Common myeloid progenitor, CD34-positive (primary cell): ENCODE measurements at places on chromosomes 12 and 14.

DNA sequence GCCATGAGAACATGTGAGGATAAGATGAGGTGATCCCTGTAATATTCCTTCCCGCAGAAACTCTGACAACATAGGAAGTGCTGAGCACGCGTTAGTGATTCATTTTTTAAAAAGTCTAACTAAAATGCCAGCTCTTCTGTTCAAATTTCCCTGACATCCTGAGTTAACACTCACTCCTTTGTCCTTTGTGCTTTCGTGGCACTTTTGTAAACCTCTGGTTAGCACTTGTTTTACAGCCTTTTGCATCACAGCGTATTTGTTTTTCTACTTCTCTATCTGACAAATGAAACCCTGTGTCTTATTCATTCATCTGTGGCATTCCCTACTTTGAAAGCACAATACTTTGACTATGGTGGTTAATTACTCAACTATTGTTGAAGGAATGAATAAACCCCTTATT lies 313.6 kb downstream of the NUAK1 start:
- H3K4me3 ChIP-seq = no peak overlapping the region
- H3K4me1 ChIP-seq = no peaks in the 10 kb centered on the region
- H3K27me3 ChIP-seq = no peaks in the 10 kb centered on the region
- H3K27ac ChIP-seq = no peak overlapping the region
- H3K36me3 ChIP-seq = no peaks in the 10 kb centered on the region

DNA sequence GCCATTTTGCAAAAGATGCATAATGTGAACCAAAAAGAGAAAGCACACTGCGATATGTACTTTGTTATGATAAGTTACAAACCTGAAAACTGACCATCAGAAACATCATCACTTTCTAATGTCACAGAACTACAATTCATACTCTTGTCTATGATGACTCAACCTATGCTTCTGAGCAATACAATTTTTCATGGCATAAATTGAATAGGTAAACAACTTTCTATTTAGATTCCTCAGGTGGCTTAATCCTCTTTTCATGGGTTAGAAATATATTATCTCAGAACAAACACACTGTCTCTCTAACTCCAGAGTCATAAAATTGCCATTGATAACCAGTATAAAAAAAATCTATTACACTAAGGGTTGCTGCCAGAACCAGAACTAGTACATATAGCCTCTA lies 1715.0 kb upstream of the FLRT2 start:
- no peaks in the 10 kb centered on the region for H3K4me1 ChIP-seq
- no peak overlapping the region for H3K27ac ChIP-seq
- H3K4me3 ChIP-seq = no peak overlapping the region
- DNase-seq = no peak

- H3K4me1 ChIP-seq = no peaks in the 10 kb centered on the region
- no peak overlapping the region for H3K27ac ChIP-seq
- no peak overlapping the region for H3K4me3 ChIP-seq
- no peak for DNase-seq
- H3K27me3 ChIP-seq = no peaks in the 10 kb centered on the region
- H3K36me3 ChIP-seq = peaks cover 36% of the 10 kb centered on the region
Observed at GRCh38 chr12:124327362-124328043, 32.6 kb downstream of the RFLNA start.

- H3K4me1 ChIP-seq = peaks cover 12% of the 10 kb centered on the region
- H3K36me3 ChIP-seq = peaks cover 3% of the 10 kb centered on the region
- H3K27ac ChIP-seq = no peak overlapping the region
Observed at GRCh38 chr14:89447182-89447944, 30.3 kb upstream of the FOXN3 start.

GRCh38 chr14:23942587-23942986 lies 11.0 kb upstream of the DHRS4 start:
- H3K27me3 ChIP-seq = no peaks in the 10 kb centered on the region
- H3K27ac ChIP-seq = no peak overlapping the region
- no peak for DNase-seq
- no peak overlapping the region for H3K4me3 ChIP-seq
- no peaks in the 10 kb centered on the region for H3K4me1 ChIP-seq

DNA sequence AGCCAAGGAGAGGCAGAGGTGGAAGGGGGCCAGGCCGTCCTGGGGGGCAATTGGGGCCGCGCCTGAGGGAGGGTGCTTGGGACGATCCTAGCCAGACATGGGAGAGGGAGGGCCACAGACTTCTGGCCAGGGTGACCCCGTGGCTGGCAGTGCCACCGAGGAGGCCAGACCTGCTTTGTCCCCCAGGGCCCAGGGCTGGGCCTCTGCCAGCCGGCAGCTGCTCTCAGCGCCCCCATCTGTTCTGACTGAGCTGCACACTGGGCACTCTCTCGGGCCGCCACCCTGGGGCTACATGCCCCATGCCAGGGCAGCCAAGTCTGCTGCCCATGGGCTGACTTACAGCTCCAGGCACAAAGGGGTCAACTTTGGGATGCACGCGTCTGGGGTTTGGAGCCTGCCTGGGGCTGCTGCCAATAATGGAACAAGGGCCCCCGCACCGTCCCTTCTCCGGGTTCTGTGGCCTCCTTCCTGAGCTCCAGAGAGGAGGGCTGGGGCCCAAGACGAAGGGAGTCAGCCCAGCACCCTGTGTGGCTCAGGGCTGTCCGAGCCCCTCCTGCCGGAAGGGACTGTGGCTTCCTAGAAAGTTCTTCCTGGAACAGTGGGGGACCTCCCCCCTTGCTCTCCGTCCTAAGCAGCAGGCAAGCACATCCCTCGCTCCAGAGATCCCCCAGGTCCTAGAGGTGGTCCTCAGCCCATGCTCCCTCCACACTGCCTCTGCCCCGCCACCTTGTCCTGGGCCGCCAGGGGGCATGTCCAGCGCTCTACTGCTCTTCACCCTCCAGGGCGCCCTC lies 1.1 kb downstream of the ADSS1 start:
- H3K27me3 ChIP-seq = no peaks in the 10 kb centered on the region
- H3K4me1 ChIP-seq = peaks cover 12% of the 10 kb centered on the region
- no peaks in the 10 kb centered on the region for H3K36me3 ChIP-seq
- H3K4me3 ChIP-seq = no peak overlapping the region

- peak; percentile 9 for DNase-seq
- H3K36me3 ChIP-seq = peaks cover 3% of the 10 kb centered on the region
- H3K4me1 ChIP-seq = no peaks in the 10 kb centered on the region
- no peaks in the 10 kb centered on the region for H3K27me3 ChIP-seq
Observed at GRCh38 chr12:49422114-49422513, 54.9 kb downstream of the SPATS2 start.

DNA sequence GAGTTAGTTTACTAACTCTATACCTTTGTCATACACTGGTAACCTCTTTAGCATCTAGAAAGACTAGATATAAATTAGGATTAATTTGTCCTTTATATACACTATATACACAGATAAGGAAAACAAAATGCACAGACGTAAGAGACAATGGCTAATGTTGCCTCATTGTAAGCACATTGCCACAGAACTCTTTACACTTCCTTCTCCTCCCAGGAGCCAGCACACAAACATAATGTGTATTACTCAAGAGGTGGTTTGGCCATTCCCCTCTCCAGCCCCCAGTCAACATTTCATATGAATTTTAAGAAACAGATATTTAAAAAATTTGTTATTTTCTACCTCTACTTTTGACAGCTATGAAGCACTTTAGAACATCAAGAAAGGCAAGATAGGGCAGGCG lies 131.4 kb upstream of the OR4E1 start:
- H3K27ac ChIP-seq = no peak overlapping the region
- DNase-seq = peak; percentile 7
- no peak overlapping the region for H3K4me3 ChIP-seq
- H3K4me1 ChIP-seq = no peaks in the 10 kb centered on the region
- H3K36me3 ChIP-seq = no peaks in the 10 kb centered on the region
- H3K27me3 ChIP-seq = no peaks in the 10 kb centered on the region

DNA sequence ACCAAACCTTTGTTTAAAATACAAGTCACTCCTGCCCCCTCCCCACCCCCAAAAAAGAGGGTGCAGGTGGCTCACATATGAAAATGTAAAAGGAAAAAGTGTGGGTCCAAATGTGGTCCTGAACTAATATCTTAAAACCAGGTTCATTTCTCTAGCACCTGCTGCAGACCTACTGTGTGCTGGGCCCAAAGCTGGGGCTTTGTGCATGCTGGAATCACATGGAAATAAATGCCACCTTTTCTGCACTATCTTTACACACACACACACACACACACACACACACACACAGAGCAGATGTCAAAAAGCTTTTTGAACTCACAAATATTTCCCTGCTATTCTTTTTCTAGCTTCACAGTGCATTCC lies 3.2 kb upstream of the BCL11B start:
- H3K4me3 ChIP-seq = no peak overlapping the region
- H3K36me3 ChIP-seq = no peaks in the 10 kb centered on the region
- H3K4me1 ChIP-seq = peaks cover 3% of the 10 kb centered on the region
- no peak for DNase-seq

DNA sequence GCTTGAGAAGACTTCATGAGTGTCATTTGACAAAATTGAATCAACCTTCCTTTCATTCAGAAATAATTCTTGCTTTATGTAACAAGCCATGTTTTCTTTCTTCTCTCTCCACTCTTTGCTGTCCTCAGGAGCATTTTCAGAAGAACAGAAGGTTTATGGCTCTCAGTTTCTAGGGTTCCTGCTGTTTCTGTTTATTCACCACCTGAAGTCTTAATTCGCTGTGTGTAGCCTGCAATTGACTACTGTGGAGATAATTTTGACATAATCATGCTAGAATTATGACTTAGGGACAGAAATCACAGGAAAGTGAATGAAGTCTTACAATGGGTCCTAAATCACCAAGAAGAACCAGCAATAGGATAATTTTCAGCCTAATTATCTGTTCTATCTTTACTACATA lies 7.2 kb upstream of the PLEKHG7 start:
- H3K27me3 ChIP-seq = no peaks in the 10 kb centered on the region
- no peaks in the 10 kb centered on the region for H3K36me3 ChIP-seq
- no peak overlapping the region for H3K4me3 ChIP-seq
- H3K4me1 ChIP-seq = no peaks in the 10 kb centered on the region
- no peak overlapping the region for H3K27ac ChIP-seq

- no peak overlapping the region for H3K4me3 ChIP-seq
- DNase-seq = no peak
- H3K4me1 ChIP-seq = no peaks in the 10 kb centered on the region
- H3K36me3 ChIP-seq = no peaks in the 10 kb centered on the region
- H3K27ac ChIP-seq = no peak overlapping the region
Observed at GRCh38 chr12:38156497-38157245, 159.9 kb upstream of the ALG10B start.

DNA sequence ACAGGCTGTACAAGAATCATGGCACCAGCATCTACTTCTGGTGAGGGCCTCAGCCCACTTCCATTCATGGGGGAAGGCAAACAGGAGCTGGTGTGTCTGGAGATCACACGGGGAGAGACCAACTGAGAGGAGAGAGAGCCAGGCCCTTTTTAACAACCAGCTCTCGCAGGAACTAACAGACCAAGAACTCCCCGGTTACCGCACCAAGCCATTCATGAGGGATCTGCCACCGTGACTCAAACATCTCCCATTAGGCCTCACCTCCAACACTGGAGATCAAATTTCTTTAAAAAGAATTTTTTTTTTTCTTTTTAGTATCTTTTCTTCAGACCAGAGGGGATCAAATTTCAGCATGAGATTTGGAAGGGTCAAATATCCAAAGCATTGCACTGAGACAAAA lies 16.7 kb upstream of the AQP2 start:
- H3K36me3 ChIP-seq = no peaks in the 10 kb centered on the region
- no peaks in the 10 kb centered on the region for H3K4me1 ChIP-seq

DNA sequence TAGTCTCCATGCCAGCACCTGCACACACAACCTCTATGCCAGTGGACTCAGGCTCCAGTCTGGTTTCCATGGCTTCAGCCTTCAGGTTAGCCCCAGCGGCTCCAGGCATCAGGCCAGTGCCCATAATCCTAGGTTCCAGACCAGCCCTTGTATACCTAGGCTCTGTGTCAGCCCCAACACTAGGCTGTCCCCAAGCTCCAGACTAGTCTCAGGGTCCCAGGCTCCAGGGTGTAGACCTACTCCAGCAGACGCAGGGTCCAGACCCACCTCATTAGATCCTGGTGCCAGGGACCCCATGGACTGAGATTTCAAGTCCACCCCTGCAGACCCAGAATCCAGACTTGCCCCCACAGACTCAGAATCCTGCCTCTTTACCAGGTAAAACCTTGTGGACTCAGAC lies 275.9 kb downstream of the SLC16A7 start:
- no peaks in the 10 kb centered on the region for H3K4me1 ChIP-seq
- no peaks in the 10 kb centered on the region for H3K36me3 ChIP-seq
- no peak for DNase-seq
- no peaks in the 10 kb centered on the region for H3K27me3 ChIP-seq
- H3K27ac ChIP-seq = no peak overlapping the region

GRCh38 chr14:104341532-104342434 lies 203.4 kb downstream of the KIF26A start:
- DNase-seq = peak; percentile 66
- no peak overlapping the region for H3K4me3 ChIP-seq
- H3K4me1 ChIP-seq = no peaks in the 10 kb centered on the region

DNA sequence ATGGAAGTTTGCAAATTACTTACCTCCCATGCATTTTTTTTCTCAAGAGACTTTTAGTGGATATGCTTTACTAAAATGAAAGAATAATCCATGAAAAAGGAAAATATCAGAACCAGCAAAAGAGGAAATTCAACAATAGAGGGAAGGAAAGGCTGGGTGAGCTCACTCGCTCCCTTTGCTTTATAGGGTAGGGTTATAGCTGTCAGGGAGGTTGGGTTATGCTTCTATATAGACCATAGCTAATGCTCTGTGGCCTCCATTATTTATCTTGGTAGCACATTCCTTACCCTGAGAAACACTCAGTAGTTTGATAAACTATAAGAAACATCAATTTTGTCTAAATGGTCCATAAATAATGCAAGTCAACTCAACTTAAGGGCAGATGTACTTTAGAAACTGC lies 215.9 kb upstream of the FAR2 start:
- no peak overlapping the region for H3K4me3 ChIP-seq
- H3K27ac ChIP-seq = no peak overlapping the region
- no peak for DNase-seq
- H3K4me1 ChIP-seq = peaks cover 3% of the 10 kb centered on the region

- H3K4me3 ChIP-seq = no peak overlapping the region
- DNase-seq = no peak
- H3K27ac ChIP-seq = no peak overlapping the region
- H3K27me3 ChIP-seq = no peaks in the 10 kb centered on the region
- H3K4me1 ChIP-seq = no peaks in the 10 kb centered on the region
- no peaks in the 10 kb centered on the region for H3K36me3 ChIP-seq
Observed at GRCh38 chr12:99722690-99723486, 75.3 kb downstream of the GARIN6 start.

- H3K27ac ChIP-seq = no peak overlapping the region
- H3K4me3 ChIP-seq = peak overlapping the region; percentile 47
- peak; percentile 52 for DNase-seq
Observed at GRCh38 chr14:64705381-64706118, 1.3 kb downstream of the PLEKHG3 start.
